Activated CD4-positive, alpha-beta T cell treated with anti-CD3 and anti-CD28 coated beads for 4 hours (primary cell): ENCODE measurements at places on chromosomes 7 and 10.

DNA sequence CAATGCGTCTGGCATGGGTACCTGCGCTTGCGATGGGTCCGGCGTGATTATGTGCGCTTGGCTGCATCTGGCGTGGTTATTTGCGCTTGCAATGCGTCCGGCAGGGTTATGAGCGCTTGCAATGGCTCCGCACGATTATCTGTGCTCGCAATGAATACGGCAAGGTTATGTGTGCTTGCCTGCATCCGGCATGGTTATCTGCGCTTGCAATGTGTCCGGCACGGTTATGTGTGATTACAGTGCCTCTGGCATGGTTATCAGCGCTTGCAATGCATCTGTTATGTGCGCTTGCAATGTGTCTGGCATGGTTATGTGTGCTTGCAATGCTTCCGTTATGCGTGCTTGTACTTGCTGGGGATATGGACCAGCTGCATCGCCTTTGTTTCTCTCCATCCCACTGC lies 37.7 kb downstream of the RBAK start:
- no peak for DNase-seq

DNA sequence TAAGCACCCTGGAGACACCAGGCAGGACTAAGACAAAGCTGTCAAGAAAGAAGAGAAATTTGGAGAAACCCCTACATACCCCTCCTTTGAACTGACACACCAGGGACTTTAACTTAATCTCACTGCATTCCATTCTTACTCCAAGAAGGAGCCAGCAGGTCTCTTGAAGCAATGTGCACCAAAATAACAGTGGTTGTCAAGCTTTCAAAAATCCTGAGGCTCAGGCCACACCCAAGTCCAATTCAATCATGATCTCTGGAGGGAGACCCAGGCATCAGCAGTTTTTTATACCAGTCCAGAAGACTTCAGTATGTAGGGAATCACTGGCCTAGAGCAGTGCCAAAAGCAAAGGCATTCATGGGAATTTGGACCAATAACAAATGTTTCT lies 6.8 kb downstream of the SLC25A13 start:
- no peak for DNase-seq

GRCh38 chr10:73044378-73045285 lies 52.0 kb downstream of the P4HA1 start:
- no peak for DNase-seq

- DNase-seq = no peak
Measured at GRCh38 chr10:109737626-109738025, 185.7 kb downstream of the XPNPEP1 start.

- DNase-seq = no peak
Measured at GRCh38 chr7:158017111-158018097, 570.2 kb downstream of the PTPRN2 start.
